ENCODE measurements at places on chromosomes 5 and 9.

DNA sequence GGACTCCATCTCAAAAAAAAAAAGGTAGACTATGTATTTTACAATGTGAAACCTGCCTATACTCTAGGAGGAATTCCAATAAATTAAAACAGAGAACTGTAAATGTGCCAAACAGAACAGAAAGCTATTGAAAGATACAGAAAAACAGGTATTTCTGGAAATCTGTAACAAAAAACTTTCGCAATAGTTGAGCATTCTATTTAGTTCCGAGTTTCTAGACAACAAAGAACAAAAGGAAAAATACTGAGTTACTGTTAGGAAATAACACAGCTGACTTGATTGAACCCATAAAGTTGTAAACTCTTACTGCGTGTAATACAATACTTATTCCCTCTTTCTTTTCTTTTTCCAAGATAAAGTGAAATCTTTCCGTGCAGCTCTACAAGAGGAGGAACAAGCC is 18.6 kb downstream of the DIMT1 start:
- DNase-seq = no peak

- DNase-seq = no peak
Observed at GRCh38 chr5:2900360-2900759, 148.9 kb upstream of the IRX2 start.

DNA sequence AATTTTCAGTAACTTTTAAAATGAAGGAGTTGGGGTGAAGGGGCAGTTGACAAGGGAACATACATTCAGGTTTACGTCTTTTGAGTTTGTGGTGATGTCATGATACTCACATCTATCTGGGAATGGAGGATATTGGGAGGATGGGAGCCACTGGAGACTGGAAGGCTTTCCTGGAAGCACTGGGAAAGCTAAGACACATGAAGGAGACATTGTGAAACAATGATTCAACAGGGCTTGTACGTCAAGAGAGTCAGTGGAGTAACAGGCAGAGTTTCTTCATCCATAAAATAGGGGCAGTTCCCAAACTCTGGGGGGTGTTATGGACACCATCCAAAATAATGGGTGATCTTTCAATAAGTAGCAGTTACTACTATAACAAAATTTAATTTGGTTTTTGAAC is 572.8 kb downstream of the CCDC171 start:
- no peak for DNase-seq

GRCh38 chr5:97967292-97967691 is 784.2 kb upstream of the RIOK2 start:
- no peak for DNase-seq

Measured in stimulated activated CD8-positive, alpha-beta memory T cell treated with anti-CD3 and anti-CD28 coated beads, Interleukin-2, amount 100 ng/mL, for 48 hours (primary cell).